ENCODE measurements at places on chromosomes 6 and 20.

DNA sequence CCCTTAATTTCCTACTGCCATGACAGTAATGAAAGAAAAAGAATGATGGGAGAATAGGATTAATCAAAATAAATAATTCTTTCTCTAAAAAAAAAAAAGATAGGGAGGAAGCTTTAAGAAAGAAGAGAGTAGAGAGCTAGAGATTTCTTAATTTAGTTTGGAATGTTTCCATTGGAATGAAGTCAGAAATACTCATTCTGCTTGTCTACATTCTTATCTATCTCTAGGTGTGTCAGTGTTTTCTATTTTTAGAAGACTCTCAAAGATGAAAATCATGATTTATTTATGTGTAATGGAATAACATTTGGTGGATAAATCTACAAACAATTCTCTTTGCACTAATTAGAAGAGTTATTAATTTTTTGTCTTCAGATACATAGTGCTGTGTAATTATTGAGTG lies 38.0 kb upstream of the HIVEP1 start:
- DNase-seq: no peak

- no peak for DNase-seq
Measured at GRCh38 chr20:11229772-11230171, 556.0 kb upstream of the JAG1 start.

- no peak for DNase-seq
Measured at GRCh38 chr6:159969921-159970320, 1.0 kb downstream of the IGF2R start.

GRCh38 chr6:117344444-117345291 lies 79.3 kb downstream of the VGLL2 start:
- no peak for DNase-seq

GRCh38 chr6:148775161-148775560 lies 28.3 kb downstream of the UST start:
- no peak for DNase-seq

DNA sequence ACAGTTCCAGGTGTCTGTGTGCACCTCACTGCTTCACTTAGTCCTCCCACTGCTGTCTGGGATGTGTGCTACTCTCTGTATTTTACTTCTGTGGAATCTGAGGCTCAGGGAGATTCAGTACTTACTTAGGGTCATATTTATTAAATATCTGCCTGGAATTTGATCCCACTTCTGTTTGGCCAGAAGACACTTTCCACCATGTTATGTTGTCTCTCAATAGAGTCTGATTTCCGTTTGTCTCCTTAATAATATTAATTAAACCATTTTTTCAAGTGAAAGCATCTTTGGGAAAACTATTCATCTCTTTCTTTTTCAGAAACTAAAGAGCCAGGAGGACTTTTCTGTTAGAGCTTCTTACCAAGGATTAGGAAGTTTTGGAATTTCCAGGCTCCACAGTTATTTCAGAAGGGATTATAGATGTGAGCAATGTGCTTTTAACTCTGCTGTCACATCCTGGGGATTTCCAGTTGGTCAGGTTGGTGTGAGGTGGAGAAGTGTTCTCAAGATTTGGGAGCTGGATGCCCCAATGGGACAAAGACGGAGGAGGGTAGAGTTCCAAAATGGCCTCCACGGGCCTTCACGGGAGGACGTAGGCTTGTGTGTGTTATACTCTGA lies 156.8 kb upstream of the RALGAPA2 start:
- DNase-seq: no peak

DNA sequence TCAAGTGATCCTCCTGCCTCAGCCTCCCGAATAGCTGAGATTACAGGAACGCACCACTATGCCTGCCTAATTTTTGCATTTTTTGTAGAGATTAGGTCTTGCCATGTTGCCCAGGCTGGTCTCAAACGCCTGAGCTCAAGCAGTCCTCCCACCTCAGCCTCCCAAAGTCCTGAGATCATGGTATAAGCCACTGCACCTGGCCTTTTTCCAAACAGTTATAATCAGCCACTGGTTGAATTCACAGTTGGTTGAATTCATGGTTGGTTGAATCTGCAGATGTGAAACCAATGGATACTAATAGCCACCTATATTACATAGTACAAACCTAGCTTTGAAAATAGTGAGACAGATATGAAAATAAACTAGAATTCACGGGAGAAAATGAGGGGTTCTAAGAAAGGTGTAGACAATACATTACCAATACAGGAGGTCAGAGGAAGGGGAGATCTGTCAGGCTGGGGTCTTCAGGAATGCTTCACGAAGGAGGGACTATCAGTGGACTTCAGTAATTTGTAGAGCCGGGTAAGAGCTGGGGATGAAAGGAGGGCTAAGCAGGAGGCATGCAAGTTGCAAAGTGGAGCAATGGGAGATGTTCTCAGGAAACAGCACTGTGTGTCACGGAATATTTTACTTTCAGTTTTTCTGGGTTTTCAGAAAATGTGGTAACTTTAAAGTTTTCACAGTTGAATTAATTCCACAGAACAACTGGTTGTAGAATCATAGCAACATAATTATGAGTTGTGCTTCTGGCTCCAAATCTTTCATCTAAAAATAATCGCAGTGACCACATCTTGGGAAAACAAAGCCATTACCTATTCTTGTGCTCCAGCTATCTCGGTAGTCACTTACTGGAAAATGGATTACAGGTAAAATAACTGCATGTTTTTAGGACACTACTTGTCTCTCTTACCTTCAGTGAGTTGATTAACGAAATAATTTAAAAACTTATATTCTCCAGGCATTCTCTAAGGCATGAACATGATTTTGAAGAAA lies 12.9 kb upstream of the CEP85L start:
- DNase-seq: no peak

GRCh38 chr6:85383042-85383441 lies 66.8 kb upstream of the NT5E start:
- no peak for DNase-seq

DNA sequence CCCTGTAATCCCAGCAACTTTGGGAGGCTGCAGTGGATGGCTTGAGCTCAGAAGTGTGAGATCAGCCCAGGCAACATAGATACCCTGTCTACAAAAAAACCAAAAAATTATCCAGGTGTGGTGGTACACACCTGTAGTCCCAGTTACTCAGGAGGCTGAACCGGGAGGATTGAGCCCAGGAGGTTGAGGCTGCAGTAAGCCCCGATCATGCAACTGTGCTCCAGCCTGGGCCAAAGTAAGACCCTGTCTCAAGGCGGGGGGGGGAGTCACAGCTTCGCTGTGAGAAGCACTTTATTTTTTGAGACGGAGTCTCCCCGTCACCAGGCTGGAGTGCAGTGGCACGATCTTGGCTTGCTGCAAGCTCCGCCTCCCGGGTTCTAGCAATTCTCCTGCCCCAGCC lies 54.2 kb downstream of the EZR start:
- DNase-seq: no peak

DNA sequence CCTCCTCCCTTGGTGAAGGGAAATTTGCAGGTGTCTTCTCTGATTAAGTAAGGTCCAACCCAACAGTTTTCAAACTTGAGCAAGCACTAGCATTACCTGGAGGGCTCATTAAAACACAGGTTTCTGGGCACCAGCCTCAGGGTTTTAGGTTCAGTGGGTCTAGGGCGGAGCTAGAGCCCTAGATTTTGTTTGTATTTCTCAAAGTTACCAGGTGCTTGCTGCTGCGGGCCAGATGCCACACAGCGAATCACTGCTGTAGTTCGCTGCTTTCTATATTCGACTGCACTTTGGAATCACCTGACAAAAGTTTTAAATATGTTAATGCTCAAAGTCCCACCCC lies 869 bp downstream of the COL21A1 start:
- DNase-seq: no peak
